H7 (cell line): ENCODE measurements at places on chromosomes 5 and 9. TPM values are rescaled to one million over a fixed set of nuclear protein-coding genes. Genes with fewer than 3 reads are reported as not detected.

PCDHA13 gene
- 1.6 and 2.5 TPM in 2 replicates for total RNA-seq

DNA sequence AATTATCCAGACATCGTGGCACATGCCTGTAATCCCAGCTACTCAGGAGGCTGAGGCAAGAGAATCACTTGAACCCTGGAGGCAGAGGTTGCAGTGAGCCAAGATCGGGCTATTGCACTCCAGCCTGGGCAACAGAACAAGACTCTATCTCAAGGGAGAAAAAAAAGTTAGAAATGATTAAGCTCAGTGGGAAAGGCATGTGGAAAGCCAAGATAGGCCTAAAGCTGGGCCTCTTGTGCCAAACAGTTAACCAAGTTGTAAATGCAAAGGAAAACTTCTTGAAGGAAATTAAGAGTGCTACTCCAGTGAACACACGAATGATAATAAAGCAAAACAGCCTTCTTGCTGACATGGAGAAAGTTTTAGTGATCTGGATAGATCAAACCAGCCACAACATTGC lies 43.0 kb downstream of the TBCA start:
- DNase-seq: no peak

MORN5 gene
- not detected in 2 replicates for total RNA-seq

GRCh38 chr5:115530426-115530825 lies 14.1 kb downstream of the FEM1C start:
- DNase-seq: no peak

GRCh38 chr5:172319708-172320441 lies 36.3 kb upstream of the UBTD2 start:
- no peak for DNase-seq

SLC25A2 gene
- total RNA-seq: 0.14 TPM in 1 of 2 replicates, not detected in the other

DNA sequence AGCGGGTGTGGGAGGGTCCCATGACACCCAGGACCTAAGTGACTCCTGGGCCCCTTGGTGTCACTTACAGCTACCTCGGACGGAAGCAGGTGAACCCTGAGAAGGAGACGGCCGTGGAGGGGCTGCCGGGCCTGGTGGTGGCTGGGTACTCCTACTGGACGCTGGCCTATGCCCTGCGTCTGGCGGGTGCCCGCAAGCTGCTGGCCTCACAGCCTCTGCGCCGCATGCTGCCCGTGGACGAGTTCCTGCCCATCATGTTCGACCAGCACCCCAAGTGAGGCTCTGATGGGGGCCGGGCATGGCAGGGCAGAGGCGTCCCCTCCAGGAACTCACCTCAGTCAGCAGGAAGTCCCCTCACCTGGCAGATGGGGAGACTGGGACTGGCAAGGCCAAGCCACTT lies 13.7 kb downstream of the CERCAM start:
- DNase-seq: peak; percentile 41

GRCh38 chr5:96157841-96158291 lies 196.2 kb upstream of the ELL2 start:
- no peak for DNase-seq

- no peak for DNase-seq
Observed at GRCh38 chr9:114087721-114088120, 9.6 kb upstream of the AMBP start.

DNA sequence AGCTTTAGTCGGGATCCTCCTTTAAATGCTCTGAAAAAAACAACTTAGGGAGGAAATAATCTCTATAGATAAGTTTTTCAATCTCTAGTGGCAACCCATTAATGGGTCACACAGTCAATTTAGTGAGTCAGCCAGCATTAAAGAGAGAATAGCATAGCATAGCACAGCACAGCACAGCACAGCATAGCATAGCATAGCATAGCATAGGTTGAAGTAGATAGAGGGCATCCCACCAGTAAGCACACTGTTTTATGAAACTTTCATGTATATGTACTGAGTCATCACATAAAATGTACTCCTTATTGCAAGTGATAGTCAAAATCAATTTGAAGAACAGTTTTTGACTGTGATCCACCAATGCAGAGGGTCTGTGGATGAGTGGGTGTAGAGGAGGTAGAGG lies 522.9 kb downstream of the CCDC171 start:
- no peak for DNase-seq

EIF4E1B gene
- 0.33 and 0.97 TPM in 2 replicates for total RNA-seq

- DNase-seq: no peak
Observed at GRCh38 chr5:67542479-67542878, 345.9 kb upstream of the CD180 start.

COL27A1 gene
- total RNA-seq: 10.5 and 10.8 TPM in 2 replicates

GRCh38 chr5:168227973-168228615 lies 63.4 kb upstream of the WWC1 start:
- no peak for DNase-seq

- peak; percentile 63 for DNase-seq
Observed at GRCh38 chr9:131418143-131419025, 24.5 kb downstream of the PRRC2B start.
